ENCODE measurements at places on chromosomes 2 and 18.

DNA sequence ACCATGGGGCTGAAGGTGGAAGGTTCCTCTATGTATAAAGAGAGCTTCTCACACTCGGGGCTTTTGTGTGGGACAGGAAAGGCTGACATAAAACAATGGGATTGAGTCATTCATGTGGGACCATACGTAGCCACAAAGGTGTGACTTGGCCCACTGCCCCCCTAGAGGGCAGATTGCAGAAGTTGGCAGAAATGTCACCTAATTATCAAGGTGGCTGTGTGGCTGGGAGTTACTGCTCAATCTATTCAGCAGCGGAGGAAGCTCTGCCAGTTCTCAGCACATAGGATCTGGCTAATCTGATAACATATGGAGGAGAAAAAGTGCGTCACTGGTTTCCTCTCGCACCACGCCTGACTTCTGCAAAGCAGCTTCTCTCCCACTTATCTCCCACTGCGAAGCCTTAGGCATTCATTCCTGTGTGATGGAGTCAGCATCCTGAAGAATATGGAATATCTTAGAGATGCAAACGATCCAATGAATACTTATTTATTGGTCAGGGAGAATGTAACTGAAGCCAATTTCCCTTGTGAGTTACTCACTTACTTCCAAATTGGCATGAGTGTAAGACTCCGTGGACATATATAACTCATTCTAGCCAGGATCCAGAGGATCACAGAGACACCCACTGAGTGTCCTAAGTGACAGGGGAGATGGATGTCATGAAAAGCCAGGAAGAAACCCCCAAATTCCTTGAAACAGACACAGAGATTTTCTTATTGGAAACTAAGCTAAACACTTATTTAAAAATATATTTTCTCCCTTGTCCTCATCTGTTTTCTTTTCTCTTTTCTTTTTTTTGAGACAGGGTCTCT lies 344.8 kb downstream of the TGIF1 start:
- peak; percentile 89 for DNase-seq

DNA sequence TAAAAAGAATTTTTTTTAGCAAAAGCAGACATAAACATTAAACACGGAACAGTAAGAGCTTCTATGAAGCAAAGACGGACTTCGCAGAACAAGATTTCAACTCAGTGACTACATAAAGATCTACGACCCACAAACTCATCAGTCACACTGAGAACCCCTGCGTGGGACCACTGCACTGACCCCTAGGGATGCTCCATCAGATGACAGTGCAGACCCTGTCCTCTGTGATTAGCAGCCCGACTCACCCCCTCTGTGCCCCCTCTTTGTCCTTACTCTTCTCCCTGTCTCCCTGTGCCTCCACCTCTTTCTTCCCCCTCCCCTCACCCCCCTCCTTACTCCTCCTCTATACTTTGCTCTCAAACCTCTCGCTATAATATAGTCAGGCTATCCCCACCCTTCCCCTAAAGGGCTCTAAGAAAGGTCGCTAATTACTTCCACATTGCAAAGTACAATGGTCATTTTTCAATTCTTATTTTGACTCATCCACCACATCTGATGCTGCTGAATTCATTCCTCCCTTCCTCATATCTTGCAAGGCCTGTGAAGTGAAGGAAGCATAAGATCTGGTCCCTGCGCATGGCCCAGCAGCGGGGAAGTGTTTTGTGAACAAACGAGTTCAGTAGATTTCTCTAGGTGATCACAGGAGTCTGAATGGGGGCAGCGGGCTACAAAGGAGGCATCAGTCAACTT lies 89.3 kb downstream of the CABYR start:
- DNase-seq: peak; percentile 44

DNA sequence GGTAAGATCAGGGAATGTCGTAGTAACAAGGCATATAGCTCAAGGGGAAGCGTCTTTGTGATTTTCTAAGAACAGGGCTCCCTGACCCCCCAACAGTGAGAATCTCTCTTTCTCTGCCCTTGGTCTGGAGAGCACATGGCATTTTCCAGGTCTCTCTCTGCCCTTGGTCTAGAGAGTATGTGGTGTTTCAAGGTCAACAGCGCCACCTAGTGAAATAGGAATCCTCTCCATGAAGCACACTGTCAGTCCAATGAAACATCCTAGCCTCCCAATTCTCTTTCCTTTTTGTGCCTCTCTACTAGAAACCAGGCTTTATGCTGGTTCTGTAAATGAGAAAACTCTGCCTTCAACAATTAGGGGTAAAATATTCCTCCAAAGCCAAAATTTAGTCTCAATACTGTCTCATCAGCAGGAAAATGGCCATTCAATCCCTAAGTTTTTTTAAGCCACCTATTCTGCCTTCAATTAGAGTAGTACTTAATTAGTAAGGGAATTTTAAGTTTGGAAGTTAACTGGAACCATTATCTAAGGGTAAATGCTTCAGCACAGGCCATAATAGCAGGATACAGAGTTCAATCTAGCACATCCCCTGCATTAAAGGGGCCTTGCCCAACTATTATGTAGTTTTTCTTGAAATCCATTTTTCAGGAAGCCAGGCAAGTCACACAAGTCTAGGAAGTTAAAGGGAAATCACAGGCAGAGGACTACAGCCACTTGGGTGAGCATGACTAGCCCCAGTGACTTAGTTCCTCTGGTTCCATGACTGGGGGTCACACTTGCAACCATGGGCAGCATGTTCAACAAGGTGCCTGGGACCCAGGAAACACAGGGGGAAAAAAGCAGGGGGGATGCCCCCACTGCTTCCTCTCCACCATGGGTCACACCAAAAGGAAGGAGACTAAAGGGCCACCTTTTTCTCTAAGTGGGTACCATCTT lies 12.4 kb downstream of the DYM start:
- DNase-seq: peak; percentile 76

GRCh38 chr18:54109131-54109683 lies 115.3 kb downstream of the MBD2 start:
- peak; percentile 41 for DNase-seq

DNA sequence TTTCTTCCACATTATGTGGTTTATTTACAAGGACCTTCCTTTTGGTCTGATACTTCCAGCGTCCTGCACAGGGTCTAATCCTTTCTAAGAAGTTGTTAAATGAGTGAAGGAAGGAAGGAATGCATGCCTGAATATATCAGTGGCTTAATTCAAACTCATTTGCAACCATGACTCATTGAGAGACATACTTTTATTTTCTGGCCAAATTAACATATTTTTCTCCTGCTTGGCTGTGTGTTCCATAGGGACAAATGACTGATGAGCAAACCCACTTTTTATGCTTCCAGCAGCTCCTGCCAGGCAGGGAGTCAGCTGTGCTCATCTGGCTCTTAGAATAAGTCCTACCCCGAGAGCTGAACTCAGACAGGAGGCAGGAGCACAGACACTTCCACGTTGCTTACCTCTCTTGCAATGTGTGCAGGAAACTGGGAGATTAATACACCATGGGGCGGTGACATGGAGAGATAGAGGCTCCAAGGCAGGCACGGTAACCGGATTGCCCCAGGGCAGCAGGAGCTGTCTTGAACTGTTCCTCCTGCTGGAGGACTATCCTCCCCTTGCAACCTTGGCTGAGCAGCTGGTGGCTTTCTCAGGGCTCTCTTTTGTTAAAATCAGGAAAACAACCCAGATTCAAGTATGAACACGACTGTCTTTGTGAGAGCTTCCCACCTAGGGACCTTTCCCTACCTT lies 667.5 kb upstream of the HS6ST1 start:
- no peak for DNase-seq

DNA sequence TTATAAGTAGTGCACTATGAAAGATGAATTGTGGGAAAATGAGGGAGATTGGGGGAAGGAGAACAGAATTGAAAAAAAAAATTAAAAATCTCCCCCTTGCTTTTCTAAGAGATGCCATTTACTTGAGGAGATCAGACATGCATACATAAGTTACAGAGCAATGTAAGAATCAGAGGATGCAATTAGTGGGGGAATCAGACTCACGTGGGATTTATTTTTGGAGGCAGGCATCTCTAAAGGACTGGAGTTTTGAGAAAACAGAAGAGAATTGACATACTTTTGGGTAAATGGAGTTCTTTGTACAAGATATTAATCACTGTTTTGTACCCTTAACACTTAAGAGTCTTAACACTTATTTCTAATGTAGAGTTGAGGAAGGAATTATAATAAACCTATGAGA lies 52.7 kb downstream of the MTX2 start:
- DNase-seq: no peak

DNA sequence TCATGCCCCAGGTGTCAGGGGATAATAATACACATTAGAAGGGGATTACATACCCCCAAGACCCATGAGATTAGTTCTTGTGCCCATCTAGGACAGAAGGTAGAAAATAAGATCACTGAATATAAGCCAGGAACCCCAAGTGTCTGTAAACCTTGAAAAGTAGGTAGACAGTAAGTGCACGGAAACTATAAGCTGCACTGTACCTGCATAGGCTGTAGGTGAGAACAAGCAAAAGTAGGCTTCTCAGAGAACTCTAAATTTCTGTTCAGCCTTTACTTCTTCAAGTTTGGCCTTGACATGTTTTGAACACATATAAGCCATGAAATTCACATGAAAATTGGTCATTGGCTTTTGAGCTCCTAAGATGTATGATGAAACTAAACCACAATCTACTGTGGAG lies 113.0 kb upstream of the FSIP2 start:
- no peak for DNase-seq

- DNase-seq: no peak
Measured at GRCh38 chr18:21443776-21444464, 156.6 kb downstream of the ESCO1 start.

DNA sequence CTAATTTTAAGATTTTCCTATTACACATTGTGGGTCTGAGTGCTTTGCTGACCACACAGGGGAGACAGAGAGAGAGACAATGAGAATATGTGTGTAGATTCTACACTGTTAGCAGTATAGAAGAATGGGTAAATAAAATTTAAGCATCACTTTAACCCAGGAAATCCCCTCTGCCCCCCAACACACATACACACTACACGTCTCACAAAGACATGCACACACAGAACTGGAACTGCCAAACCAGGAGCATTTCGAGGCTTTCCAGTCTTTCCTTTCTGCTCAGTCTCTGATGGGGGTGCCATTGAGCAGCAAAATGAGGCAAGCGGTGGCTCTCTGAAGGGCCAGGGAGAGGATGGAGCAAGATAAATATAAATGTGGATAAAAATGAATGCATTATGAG lies 2.5 kb downstream of the MERTK start:
- peak; percentile 62 for DNase-seq

- DNase-seq: no peak
Measured at GRCh38 chr2:81647715-81648230, 1343.2 kb upstream of the LRRTM1 start.

DNA sequence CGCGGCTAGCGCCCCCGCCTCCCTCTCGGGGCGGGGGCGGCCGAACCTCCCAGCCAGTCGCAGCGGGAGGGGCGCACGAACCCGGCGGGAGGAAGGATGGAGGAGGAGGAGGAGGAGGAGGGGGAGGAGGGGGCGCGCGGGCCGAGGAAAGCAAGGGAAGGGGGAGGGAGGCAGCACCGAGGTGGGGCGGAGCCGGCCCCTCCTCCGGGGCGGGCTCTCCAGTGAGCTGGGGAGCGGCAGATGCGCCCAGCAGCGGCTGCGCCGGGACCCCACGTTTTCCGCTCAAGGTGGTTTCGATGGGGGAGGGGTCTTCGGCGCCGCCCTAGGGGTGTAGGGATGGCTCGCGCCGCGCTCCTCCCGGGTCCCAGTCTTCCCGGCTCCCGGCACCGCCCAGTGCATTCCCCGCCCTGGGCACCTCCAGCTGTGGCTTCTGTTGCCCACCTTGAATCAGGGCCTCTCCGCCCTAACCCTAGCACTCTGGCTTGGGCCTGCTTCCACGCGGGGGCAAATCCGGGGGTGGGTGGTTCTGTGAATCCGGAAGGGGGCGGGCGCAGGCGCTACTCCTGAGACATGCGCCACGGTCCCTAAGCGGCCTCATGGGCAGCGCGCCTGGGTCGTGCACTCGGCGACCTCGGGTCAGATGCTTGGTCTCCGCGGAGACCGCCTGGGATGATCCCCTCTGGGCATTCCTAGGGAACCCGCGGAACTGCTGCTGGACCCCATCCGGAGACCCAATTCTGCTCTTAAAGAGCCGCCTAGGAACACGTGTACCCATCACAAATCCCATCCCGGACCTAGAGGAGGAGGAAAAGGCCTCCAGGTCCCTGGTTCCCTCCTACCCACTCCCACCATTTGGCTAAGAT lies at the start of gene FBXO41:
TSS of gene FBXO41 (minus strand) at position 183 of the 863 bp plus-strand sequence. CDS start 14,848 bp downstream, outside the sequence.
- DNase-seq: peak; percentile 25

GRCh38 chr2:158893026-158893425 lies 75.4 kb upstream of the TANC1 start:
- DNase-seq: peak; percentile 28

DNA sequence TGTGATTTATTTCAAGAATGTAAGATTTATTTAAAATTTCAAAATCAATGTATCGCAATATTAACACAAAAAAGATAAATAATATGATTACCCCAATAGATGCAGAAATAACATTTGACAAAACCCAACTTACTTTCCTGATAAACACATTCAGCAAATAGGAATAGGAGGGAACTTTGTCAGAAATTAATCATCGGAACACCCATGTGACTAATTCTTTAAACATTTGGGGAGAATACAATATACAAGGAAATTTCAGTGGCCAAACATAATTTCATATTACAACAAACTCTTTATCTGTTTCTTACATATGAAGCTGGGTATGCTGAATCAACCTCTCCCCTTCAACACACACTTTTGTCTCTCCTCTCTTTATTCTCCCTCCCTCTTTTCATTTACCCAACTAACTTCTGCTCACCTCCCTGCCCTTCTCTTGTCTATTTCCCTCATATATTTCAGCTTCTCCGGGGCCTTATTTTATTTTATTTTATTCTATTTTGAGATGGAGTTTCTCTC lies 309.6 kb upstream of the CNTNAP5 start:
- DNase-seq: no peak

DNA sequence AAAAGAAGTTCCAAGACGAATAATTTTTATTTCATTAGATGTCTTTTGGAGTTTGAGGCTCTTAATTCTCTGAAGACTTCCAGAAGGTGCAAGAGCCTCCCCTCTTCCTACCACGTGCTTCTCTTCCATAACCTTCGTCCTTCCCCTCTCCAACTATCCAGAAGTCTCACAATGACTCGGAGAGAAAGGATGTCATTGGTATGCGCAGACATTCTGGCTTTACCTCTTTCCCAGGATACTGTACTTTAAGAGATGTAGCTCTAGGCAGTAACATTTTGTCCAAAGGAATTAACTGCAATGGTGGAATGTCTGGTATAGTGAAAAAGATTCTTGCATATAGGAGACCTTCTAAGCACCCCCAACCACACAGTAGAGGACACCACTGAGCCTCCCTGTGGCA lies 249.0 kb upstream of the OSR1 start:
- DNase-seq: peak; percentile 26

- no peak for DNase-seq
Measured at GRCh38 chr2:234904785-234905184, 47.0 kb upstream of the SH3BP4 start.

GRCh38 chr18:10051877-10052631 lies 138.2 kb downstream of the VAPA start:
- DNase-seq: peak; percentile 87

DNA sequence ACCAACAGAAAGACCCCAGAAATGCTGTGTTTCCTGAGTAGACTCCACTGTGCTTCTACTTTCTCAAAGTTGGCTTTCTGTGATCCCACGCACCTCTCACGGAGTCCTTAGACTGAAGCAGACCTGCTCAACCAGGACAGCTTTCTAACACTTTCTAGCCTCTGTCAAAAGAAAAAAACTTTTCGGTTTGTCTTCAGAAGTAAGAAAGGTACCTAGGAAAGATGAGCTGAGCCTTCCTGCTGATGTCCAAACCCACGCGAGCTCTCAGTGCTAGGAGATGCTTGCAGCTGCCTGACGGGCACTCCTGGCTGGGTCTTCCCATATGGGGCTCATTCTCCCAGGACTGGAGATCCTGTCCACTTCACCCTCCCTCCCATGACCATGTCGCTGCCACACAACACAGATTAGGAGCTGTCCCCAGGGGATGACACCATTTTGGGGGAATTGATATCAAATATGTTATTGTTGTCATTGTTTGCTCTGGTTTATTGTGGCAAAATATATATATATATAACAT lies 49.2 kb upstream of the DAPL1 start:
- DNase-seq: no peak
